ENCODE measurements at places on chromosomes 7 and 10. TPM values are rescaled to one million over a fixed set of nuclear protein-coding genes. Genes with fewer than 3 reads are reported as not detected.

Gene CCSER2
- 34.4 TPM for total RNA-seq

Gene MXI1
- total RNA-seq = 58.6 TPM

Gene RNF148
- total RNA-seq = 2.9 TPM

Gene HMX3
- not detected for total RNA-seq

Gene GOLGA7B
- total RNA-seq = 6.9 TPM

Gene TRIM50
- total RNA-seq = not detected

Gene CAV1
- 70.0 TPM for total RNA-seq

Gene ITPRID1
- not detected for total RNA-seq

Gene GIMAP2
- total RNA-seq = 2.1 TPM

Gene SPDYE11
- total RNA-seq = not detected

Gene CPED1
- total RNA-seq = 1.1 TPM

Gene LOXL4
- 0.34 TPM for total RNA-seq

All from melanocyte of skin (primary cell).